ENCODE measurements at places on chromosomes 5 and 9. TPM values are rescaled to one million over a fixed set of nuclear protein-coding genes. Genes with fewer than 3 reads are reported as not detected.

Gene ARID3C
- total RNA-seq: 0.25 TPM

GRCh38 chr9:91978740-91979414 lies 28.8 kb upstream of the ROR2 start:
- H3K27me3 ChIP-seq: no peaks in the 10 kb centered on the region
- no peak overlapping the region for H3K4me3 ChIP-seq
- no peak for DNase-seq

DNA sequence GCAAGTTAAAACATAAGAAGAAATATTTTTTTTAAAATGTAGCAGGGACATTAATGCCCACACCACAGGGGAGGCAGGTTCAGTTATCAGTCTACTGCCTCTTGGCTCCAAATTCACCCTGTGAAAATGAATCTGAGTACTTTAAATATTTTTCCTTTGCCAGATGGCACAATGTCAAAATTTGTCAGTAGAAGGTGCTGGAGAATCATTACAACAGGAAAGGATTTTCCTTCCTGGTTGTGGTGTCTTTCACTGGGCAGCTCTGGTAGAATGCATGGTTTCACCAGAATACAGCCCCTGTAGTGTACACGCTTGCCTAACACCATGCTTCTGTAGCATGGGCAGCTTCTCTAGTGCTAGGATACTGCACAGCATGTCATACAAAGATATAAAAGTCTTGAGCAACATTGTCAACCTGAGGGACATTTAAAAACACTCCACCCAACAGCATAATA lies 9.7 kb upstream of the SREK1 start:
- H3K27me3 ChIP-seq: no peaks in the 10 kb centered on the region
- H3K36me3 ChIP-seq: no peaks in the 10 kb centered on the region
- no peak overlapping the region for H3K27ac ChIP-seq

DNA sequence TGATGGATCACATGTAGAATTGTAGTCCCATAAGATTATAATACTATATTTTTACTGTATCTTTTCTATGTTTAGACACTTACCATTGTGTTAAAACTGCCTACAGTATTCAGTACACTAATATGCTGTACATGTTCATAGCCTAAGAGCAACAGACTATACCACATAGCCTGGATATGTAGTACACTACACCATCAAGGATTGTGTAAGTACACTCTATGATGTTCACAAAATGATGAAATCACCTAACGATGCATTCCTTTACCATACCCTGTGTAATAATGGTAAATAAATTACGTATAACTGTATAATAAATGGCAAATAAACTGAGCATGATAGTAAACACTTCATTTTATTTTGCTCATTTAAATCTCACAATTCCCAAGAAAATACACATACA lies 60.3 kb downstream of the RICTOR start:
- H3K4me3 ChIP-seq: no peak overlapping the region
- H3K36me3 ChIP-seq: peaks cover 46% of the 10 kb centered on the region
- no peaks in the 10 kb centered on the region for H3K4me1 ChIP-seq
- DNase-seq: no peak
- H3K27ac ChIP-seq: no peak overlapping the region

GRCh38 chr5:123456242-123456641 lies 33.0 kb upstream of the CEP120 start:
- DNase-seq: no peak
- H3K27me3 ChIP-seq: no peaks in the 10 kb centered on the region
- H3K4me1 ChIP-seq: no peaks in the 10 kb centered on the region
- no peak overlapping the region for H3K4me3 ChIP-seq
- H3K36me3 ChIP-seq: no peaks in the 10 kb centered on the region

DNA sequence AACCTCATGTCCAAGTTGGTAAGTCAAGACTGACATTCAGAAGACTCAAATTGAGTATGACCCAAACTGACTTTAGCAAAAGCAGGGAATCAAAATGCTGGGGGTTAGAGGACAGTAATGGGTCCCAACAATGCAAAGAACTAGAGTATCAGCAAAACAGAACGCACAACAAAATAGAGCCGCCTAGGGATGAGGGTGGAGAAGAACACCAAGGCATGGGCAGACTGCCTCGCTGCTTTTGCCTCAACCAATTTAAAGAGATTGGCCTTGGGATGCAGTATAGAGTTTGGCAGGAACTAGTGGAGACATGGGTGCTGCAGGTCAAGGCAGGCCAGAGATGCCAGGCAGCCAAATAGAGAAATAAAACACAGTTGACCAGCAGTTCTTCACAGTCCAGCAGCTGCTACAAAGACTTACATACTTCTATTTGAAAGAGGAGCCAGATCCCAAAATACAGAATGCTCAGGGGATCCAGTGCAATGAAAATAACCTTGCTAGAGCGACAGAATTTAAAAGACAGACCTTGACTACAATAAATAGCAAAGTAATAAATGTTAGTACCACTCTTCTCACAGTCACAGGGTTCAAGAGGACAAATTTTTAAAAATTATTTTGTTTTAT lies 83.9 kb upstream of the NIPBL start:
- DNase-seq: no peak
- no peaks in the 10 kb centered on the region for H3K36me3 ChIP-seq
- H3K27ac ChIP-seq: no peak overlapping the region
- H3K4me1 ChIP-seq: no peaks in the 10 kb centered on the region
- no peaks in the 10 kb centered on the region for H3K27me3 ChIP-seq

All from CD4-positive, alpha-beta T cell (primary cell).